Cardiac fibroblast (primary cell): ENCODE measurements at places on chromosomes 5 and 9.

DNA sequence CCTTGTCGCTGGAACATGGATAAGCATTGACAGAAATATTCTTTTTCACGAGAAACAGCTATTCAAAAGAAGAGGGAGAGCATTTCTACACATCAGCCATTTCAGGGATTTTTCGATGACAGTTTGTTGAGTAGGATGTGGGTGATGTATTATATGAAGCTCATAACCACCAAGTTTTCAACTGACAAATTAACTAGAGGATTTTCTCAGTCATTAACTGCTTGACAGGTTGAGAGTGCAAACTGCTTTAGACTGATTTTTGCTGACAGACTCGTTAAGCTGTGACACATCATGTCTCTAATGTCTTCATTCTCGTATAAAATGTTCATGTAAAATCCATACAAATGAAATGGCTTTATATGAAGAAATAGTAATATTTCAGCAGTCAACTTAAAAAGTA, 354.2 kb upstream of the KCNN2 start:
- DNase-seq: no peak

DNA sequence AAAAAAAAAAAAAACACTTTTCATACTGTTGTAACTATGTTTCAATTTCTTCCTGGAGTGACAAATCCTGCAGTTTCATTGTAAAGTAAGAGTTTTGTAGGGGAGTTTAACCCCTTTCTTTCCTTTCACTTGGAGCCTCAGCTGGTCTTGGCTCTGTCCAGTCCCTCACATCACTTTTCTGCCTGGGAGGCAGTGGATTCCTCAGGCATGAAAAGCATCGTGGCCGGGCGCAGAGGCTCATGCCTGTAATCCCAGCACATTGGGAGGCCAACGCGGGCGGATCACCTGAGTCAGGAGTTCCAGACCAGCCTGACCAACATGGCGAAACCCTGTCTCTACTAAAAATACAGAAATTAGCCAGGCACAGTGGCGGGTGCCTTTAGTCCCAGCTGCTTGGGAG, 45.6 kb upstream of the MYO10 start:
- DNase-seq: no peak

DNA sequence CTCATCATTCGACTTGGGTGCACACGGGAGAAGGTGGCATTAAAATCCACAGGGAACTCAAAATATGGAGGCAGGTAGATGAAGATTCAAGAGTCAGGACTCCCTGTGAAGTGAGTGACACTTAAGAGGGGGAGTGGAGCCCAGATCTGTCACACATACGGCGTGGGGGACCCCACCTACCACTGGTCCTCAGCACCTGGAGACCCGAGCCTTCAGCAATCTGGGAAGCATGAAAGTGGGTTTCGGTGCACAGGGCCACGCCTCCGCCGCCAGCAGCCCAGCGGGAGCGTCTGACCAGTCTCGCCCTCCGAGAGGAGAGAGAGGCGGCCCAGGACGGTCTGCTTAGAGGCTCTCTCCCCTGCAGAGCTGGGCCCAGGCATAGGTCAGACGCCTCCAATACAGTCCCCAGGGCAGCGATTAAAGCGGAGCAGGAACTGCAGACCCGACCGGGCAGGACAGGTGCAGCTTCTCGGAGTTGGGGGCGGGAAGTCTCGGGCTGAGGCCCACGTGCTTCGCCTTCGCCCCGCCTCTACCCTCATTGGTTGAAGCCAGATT, 639 bp upstream of the SLC2A8 start:
- DNase-seq: no peak

DNA sequence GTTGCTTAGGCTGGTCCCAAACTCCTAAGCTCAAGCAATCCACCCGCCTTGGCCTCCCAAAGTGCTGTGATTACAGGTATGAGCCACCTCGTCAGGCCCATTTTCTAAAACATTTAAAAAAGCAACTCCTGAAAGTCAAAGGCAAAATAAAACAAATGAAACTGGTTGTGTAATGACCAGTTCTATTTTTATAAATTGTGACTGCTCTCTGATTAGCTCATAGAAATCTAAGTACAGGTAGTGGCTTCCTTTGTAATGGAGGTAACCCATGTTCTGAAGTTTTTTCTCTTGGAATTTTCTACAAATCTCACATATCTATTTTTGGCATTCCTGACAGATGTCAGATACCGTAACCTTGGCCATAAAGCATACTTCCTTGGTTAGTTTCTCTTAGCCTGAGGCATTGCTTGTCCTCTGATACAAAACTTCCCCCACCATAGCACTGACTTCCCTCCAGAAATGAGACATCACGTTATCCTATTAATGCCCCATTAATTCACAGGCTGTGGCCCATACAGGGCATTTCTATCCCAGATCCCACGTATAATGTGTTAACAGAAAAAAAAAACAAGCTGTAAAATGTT, 14.1 kb upstream of the AK3 start:
- no peak for DNase-seq

DNA sequence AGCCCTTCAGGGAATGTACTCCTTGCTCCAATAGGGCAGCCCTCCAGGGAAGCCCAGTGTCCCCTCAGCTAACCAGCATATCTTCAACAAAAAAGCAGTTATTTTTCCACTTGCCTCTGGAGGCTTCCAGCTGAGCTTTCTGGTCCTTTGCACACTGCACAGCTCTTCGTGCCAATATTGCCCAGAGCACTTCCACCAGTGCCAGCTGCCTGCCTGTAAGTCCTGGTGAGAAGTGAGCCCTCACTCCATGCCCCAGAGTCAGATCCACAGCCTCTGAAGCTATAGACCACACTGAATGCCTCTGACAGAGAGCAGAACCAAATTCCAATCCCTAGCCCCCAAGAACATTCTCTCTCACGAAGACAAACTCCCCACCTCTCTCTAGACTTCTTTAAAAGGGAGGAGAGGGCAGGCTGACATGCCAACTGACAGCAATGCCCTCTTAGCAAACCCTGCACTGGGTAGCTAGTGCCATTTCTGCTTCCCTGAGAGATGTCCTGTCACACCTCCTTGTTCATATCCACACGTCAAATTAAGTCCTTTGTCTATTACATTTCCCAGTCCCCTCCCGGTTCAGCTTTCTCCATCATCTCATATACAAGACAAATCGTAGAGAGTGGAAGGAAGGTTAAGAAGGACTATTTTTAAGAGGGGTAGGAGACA, 12.7 kb upstream of the HEXB start:
- DNase-seq: no peak

- no peak for DNase-seq
These were observed 163.6 kb upstream of the TLE4 start for GRCh38 chr9:79408200-79408599.

DNA sequence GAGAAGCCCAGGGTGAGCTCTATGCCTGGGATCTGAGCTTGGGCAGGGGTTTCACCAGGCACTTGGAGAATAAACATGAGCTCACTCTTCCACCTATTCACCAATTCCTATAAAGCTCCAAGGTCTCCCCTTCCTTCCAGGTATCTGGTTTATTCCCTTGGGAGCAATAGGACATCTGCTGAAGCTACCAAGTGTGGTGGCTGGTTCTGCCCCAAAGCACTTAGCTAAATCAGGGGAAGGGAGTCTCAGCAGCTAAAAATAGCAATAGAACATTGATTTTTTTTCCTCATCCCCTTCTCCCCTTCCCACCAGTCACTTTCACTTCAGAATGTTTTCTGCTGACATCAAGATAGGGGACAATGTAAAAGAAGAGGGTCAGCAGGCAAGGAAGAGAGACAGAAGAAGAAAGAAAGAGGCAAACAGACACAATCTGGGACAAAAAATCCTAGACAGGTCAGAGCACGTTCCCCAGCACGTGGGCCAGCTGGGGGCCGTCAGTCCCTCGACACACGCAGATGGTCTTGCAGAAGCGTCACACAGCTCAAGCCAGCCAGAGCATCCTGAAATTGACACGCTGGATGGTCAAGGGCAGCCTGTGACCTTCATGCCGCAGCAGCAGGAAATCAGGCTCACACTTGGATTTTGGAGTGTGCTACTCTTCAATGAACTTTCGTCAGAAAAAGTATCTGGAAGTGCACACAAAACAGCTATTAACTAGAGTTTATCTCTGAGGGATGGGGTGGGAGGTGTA, 176.0 kb downstream of the ZNF608 start:
- no peak for DNase-seq

DNA sequence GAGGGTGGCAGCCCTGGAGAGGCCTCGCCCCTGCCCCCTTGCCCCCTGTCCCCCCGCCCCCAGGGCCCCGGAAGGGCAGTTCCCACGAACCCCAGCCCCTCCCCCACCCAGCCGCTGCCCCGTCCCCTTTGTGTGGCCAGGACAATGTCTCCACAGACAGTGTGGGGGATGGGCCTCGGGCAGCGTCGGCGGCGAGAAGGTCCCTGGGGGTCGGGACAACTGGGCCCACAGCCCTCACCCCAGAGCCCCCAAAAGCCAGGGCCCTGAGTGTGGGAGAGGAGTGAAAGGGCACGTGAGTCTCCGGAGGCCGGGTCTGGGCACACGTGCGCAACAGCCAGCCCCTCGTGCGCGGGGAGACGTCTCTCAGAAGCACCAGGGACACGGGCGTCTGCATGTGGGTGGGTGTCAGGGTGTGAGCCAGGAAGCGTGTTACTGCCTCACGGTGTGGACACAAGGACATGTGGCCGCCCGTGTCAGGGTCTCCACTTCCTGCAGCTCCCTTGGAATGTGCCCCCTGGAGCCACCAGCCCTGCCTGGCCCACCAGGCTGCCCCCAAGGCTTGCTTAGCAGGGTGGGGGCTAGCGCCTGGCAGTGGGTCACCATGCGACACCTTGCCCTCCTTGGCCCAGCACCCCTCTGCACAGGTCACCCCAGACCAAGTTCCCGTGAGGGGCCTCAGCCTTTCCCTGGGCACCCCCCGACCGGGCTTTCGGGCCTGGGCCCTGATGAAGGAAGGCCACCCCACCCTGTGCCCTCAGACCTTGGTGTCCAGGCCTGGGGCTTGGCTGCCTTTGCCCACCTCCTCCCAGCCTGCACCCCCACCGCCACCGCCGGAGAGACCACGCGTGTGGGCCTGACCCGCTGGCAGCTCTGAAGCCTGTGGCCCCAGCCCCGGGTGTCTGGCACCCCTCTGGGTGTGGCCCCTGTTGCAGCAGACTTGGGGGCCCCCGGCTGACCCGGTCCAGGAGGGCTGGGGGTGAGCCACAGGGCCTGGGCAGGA, 12.8 kb upstream of the NRARP start:
- no peak for DNase-seq

DNA sequence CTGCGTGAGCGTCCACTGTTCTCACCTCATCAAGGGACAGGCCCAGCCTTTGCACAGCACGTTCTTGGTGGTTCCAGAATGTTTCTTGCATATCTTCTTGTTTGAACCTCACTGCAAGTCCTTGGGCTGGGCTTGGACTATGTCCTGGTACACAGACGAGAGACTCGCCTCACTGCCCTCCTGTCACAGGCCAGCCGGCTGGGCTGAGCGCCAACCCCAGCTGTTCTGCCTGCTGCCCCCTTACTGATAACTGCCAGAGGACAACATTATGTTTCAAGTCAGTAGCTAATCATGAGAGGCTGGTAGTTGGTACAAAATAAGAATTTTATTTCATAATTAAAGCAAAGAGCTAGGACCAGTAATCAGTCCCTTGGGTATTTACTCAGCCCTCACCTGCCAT, 52.8 kb upstream of the LRRTM2 start:
- no peak for DNase-seq

DNA sequence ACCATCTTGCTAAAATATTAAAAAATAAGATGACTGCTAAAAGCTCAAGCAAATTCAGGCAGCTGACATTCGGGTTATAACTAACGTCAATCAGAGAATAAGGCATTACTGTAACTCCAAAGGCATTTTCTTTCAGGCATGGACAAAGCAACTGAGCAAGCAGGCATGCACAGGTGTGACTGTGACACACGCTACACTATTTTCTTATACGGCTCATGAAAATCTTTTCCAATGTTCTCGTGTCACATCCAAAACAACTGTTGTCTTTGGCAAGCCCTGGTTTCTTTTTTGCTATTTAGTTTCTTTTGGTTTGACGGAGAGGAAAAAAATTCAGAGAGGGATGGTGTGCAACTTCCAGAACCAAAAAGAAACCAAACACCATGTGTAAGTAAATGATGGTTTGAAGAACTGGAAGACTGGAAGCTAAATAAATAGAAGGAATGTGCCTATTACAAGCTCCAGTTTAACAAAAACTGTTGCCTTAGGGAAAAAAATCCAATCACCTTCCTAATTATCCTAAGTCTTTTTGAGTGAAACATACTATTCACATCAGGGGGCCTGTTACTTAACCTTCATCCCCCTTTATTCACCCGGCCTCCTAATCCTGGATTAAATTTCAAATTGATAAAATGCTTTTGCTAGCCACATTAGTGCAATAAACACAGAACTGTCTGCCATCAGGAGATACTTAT, 277.6 kb downstream of the PSAT1 start:
- DNase-seq: no peak

DNA sequence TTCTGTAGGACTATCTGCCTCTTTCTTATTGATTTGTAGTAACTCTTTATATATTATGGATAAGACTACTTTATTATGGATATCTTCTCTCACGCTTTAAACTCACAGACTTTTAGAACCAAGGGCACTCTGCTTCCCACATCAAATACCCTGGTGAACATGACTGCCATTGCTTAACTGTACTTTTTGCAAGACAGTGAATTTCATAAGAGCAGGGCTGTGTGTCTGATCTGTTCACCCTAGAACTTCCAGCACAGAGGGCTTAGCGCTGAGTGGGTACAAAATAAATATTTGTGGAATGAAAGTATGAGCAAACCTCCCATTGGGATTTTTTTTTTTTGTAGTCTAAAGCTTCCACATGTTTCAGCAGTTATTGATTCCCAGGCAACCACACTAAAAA, 84.8 kb downstream of the CFAP77 start:
- peak; percentile 26 for DNase-seq

DNA sequence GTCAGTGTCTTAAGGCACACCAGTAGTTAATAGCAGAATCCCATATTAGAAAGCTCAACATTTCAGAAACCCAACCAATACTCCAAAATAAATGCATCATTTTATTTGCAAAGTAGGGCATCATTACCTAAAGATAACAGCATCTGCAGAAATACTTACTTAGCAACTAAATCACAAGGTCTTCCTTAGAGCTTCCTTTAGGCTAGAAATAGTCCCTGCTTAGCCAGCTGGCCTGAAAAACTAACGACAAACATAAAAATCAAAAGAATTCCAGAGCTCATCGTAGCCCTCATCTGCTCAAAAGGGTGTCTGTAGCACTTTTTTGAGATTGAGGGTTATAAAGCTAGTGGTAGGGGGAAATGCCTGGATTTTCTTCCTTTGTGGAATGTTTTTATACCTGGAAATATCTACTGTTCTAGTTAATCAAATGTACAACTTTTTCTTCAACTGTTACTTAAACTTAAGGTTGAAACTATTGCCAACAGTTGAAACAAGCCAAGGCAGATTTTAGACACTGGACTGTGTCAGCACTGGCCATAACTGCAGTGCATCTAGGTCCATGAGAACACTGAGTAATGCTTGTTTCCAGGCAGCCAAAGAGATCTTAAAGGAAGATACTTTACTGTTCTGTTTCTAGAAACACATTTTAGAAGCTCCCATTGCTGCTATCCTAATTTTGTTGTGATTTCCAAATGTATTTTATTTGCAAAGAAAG, 129.4 kb upstream of the RASA1 start:
- DNase-seq: no peak

- DNase-seq: no peak
These were observed 1.2 kb downstream of the GALT start for GRCh38 chr9:34647651-34648050.

- DNase-seq: no peak
These were observed 54.0 kb downstream of the SECISBP2 start for GRCh38 chr9:89372230-89372816.
